Nephron progenitor cell (in vitro differentiated cells): ENCODE measurements at places on chromosomes 6 and 20.

DNA sequence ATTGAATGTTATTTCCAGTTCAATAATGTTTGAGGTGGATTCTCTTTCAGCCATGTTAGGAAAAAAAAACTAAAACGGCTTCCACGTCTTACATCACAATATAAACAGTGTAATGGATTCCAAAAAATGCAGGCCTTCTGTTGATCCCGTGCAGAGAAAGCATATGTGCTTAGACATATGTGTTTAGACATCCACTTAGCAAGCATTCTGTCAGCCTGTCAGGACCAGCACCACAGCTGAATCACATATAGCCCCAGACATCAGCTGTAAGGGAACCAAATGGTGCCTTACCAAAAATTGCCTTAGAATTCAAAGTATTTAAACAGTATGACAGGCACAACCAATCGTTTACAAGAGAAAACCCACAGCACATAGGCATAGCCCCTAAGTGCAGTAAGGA is 304.9 kb downstream of the EYA4 start:
- DNase-seq: no peak

DNA sequence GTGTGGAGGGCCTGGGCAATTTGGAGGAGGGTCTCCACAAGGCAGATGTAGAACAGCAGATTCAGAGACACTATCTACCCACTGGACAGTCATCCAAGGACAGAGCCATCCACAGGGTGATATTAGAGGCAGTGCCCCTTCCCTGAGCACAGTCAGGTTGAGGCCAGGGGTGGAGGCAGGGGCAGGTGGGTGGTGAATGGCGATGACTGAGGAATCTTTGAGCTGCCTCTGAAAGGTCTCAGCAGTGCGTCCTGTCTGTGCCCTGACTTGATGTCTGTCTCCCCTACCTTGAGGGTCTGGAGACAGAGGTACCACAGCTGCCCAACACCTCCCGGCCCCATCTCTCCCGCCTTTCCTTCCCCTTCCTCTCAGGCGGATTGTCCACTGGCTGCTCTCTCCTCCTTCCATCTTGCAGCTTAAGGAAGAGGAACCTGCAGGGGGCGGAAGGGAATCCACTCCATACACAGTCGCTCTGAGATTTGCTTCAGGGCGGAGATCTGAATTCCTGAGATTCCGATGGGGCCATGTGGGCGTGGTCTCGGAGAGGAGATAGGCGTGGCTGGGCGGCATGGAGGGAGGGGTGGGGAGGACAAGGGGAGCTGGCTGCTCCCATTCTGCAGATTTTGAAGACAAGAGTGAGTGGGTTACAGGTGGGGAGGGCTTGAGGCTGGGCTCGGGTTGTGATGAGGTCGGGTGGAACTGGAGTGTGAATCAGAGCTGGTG is 1.7 kb downstream of the MUCL3 start:
- peak; percentile 91 for DNase-seq

DNA sequence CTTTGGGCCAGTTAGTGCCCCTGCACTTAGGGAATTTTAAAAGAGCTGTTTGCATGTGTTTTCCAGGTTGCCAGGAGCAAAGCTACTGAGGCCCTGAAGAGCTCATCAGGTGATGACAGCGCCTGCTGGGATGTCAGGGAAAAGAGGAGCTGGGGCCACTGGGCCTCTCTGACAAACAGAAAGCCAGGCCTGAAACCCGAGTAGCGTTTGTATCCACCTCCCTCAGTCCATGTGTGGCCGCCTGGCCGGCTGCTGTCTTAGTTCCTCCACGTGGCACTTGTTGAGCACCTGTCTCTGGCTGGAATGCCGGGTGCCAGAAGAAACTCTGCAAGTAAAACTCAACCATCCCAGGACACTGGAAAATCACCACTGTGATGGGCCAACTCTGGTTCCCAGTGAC is 601.2 kb downstream of the CDH26 start:
- DNase-seq: peak; percentile 42

- no peak for DNase-seq
These were observed 161.0 kb downstream of the GJA1 start for GRCh38 chr6:121596441-121596840.

DNA sequence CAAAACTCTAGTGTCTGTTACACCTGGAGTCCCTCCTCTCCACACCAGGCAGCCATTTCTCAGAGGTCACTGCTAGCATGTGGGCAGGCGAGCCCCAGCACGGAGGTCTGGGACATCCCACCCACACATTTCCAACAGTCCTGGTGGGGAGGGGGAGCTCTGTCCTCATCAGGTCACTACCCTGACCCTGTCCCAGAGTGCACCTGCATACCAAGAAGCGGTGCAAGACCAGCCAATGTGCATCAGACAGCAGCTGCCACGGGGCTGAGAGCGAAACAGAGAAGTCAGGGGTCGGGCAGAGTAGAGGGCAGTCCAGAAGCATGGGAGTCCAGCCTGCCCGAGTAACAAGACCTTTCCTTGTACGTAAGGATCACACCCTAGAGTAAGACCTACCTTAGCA is 71.1 kb downstream of the TAF4 start:
- DNase-seq: no peak

DNA sequence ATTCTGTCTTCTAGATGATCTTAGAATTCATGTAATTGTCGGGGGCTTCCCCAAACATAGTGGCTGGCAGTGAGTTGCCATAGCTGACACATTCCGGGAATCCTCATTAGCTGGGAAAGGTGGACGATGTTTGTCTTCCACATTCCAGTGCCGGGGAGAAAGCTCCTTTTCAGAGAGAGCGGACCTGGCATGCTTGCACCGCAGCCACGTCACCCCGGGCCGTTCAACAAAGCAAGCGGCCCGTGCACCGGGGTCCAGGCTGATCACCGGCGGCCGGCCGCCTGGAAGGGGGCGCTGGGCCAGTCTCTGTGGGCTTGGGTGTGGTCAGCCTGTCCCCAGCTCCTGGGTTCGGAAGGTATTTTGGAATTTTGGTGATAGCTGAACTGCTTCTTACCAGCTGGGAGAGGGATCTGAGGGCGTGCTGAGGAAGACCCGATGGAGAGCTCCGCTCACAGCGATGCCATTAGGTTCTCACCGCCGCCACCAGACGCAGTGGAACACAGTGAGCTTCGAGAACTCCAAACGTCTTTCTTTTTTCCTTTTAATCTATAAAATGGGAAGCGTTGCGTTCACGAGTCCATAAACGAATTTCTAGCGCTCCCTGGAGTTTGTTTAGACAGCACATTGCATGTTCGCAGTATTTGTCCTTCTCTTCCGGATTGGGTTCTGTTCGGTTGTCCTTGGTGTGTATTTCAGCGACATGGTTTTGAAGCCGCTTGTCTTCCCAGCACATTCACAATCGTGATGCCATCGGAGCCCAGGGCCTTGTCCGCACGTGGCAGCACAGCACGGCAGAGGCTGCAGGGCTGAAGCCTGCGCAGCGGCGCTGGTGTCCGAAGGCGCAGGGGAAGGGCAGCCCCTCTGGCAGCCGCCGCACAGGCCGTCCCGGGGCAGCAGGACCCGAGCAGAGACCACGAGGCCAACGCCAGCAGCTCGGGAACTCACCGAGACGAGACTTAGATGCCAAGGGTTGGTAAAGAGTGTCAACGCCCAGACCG is 557.6 kb downstream of the QKI start:
- no peak for DNase-seq

GRCh38 chr20:57097245-57097915 is 169.1 kb downstream of the BMP7 start:
- no peak for DNase-seq

GRCh38 chr6:161222706-161223234 is 51.1 kb downstream of the AGPAT4 start:
- no peak for DNase-seq

- DNase-seq: peak; percentile 26
These were observed 1.0 kb upstream of the NXT1 start for GRCh38 chr20:23349338-23350195.

- no peak for DNase-seq
These were observed 1.4 kb upstream of the STX11 start for GRCh38 chr6:144148886-144149285.

DNA sequence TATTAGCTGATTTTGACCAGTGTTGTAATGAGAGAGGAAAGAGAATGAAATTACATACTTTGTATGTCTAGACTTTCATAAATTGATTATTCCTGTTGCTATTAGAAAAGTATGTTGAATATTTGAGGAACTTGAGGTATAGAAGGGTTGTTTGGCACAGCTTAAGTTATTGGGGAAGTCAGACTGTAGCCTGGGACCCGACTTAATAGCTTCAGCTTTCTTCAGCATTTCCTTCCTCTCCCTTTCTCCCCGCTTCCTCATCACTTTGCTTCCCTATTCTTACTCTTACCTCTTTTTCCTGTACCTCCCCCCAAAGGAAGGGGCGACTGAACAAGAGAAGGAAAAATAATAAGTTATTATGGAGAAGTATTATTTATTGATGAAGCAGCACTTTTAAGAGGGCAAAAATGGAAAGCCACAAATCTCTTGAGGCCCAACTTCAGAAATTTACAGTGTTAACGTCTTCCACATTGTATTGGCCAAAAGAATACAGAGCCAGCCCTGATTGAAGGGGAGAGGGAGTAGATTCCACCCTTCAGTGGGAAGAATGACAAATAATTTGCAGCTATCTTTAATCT is 7.4 kb downstream of the SENP6 start:
- DNase-seq: no peak

- no peak for DNase-seq
These were observed 201.0 kb upstream of the STXBP5 start for GRCh38 chr6:147003186-147003585.

GRCh38 chr6:167410462-167410861 is 85.6 kb downstream of the TTLL2 start:
- no peak for DNase-seq

DNA sequence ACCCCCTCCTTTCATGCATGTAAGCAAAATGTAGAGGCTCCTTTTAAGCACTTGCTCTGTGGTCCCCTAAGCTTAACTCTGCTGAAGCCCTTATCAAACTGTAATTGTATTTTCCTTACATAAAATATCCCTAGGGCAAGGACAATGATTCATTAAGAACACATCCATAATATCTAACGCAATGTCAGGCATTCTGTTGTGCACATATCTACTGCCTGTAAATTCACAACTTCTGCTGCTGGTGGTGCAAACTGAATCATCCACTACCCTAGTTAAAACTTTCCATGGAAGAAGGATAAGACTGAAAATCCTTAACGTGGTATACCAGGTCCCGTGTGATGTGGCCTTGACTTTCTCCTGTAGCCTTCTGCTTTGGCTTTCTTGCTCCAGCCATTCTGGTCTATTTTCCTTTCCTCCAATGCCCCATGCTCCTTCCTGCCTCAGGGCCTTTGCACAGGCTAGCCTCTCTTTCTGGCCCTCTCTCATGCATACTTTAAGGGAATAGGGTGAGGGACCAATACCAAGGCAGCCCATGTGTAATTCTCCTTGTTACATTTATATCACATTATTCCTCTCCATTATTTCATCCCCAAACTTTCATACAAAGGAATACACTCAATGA is 113.6 kb upstream of the ZFP64 start:
- no peak for DNase-seq

GRCh38 chr6:124294574-124295200 is 491.0 kb downstream of the NKAIN2 start:
- no peak for DNase-seq

DNA sequence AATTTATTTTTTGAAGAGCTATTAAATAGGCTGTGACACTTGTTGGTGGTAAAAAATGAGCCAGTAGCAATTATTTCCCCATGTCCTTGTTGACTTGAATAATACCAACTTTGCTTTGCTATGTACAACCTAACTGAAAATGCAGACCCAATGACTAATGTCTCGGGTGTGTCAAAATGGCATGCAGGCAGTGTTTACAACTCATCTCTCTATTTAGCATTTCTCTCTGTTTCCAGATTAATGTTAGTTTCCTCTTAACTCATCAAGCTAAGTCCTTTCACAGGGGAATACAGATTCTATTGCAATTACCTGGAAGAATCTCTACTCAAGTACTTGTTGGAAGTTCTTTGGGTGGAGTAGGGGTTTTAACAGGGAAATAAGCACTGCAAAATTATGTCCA is 504.4 kb downstream of the BCKDHB start:
- DNase-seq: no peak

DNA sequence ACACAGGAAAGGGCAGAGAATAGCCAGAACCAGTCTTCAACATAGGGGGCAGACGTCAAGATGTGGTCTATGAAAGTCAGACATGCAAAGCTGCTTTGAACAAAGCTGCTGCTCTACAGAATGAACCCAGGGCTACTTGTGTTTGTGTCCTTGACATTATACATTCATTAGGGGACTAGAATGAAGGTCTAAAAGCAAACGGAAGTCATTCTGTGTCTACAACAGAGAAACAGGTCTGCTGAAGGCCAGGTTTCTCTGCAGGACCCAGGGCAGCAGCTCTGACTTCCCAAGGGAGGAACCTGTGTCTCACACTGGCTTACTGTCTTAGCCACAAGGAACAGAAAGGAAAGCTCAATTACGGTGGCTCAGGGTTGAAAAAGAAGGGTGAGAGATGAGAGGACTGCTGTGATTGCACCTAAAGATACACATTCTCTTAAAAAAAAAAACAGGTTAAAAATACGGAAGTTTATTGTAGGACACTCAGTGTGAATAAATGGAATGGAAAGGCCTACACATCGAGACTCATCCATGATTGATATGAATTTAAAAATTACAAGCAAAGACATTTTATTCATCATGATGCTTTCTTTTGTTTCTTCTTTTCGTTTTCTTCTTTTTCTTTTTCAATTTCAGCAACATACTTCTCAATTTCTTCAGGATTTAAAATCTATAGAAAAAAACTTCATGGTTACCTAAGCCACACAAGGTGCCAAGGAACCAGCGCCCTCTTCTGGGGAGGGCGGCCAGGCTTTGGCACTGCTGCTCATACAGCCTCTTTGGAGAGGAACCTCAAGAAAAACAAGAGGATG is 6.7 kb downstream of the PSMA7 start:
- peak; percentile 67 for DNase-seq

GRCh38 chr20:45047581-45048119 is 53.3 kb downstream of the KCNS1 start:
- no peak for DNase-seq

GRCh38 chr6:3194535-3195419 is 32.7 kb downstream of the TUBB2B start:
- no peak for DNase-seq

DNA sequence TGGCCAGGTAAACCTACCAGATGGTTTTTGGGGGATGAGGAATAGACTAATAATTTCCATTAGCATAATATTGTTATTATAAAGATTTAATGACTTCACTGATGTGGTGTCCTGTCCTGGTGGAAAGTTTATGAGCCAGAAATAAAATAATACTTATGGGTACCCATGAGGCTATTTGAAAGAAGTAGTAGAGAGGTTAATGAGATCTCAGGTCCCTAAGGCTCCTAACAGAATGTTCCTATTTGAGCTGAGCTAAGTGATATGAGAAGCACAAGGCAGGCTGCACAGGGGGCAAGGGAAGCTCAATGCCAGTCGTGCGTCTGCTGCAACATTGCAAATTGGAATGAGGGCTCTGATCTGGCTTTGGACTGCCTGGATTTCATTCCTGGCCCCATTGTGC is 174.1 kb downstream of the BMP2 start:
- no peak for DNase-seq

GRCh38 chr6:168741942-168742782 is 301.2 kb downstream of the SMOC2 start:
- no peak for DNase-seq
